ENCODE measurements at places on chromosomes 13 and 19.

- DNase-seq, result no peak
These were observed 34.8 kb downstream of the DGKH start for GRCh38 chr13:42083138-42083770.

GRCh38 chr13:21670006-21670882 is 629 bp upstream of the FGF9 start:
- peak; percentile 73 for DNase-seq

GRCh38 chr19:55257461-55258420 is 1.1 kb downstream of the PPP6R1 start:
- peak; percentile 65 for DNase-seq

DNA sequence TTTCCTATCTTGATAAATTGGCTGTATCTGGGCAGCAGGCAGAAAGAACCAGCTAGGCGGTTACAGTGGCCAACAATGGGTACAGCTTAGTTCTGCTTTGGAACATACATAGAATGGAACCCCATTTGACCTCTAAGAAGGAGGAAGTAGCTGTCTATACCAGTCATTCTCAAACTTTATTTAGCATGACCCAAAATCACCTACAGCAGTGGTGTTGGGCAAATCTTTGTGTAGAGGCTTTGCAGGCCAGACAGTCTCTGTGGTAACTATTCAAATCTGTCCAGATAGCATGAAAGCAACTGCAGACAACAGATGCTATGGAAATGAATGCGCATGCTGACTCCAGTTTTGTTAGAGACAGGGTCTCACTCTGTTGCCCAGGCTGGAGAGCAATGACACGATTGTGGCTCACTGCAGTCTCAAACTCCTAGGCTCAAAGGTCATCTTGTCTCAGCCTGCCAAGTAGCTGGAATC is 12.0 kb upstream of the KCNC3 start:
- no peak for DNase-seq

Measured in stimulated activated CD4-positive, alpha-beta T cell treated with anti-CD3 and anti-CD28 coated beads, Interleukin-15, amount 100 ng/mL, for 24 hours (primary cell).